Endothelial cell of umbilical vein (primary cell): ENCODE measurements at places on chromosomes 7 and 10.

GRCh38 chr10:75733135-75733890 is 301.9 kb downstream of the LRMDA start:
- no peak for DNase-seq

DNA sequence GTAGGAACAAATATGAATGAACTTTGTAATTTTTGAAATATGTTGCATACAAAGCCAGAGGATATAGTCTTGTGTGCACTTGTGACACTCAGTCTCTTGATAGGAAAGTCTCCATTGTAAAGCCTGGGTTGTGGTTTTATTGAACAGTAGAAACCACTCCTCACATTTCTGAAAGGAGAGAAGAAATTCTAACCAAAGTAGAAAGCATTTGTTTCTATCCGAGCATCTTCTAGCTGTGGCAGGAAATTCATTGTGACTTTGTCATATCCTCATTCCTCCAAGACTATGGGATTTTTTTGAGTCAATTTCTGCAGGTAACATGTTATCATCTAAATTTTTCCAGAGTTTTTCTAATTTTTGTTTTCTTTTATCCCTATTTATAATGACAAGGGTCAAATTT is 55.5 kb upstream of the NCF1 start:
- DNase-seq: peak; percentile 24

GRCh38 chr10:77591238-77591880 is 46.2 kb downstream of the KCNMA1 start:
- no peak for DNase-seq

DNA sequence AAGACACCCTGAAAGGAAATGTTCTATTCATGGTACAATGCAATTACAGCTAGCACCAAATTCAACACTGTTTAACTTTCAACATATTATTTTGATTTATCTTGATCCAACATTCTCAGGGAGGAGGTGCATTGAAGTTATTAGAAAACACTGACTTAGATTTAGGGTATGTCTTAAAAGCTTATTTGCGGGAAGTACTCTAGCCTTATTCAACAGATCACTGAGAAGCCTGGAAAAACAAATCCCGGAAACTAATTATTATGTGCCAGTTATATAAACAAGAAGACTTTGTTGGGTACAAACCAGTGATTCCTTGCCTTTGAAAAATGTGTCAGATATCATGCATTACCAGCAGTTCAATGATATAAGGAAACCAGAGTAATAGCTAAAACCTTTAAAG is 160.1 kb downstream of the CFTR start:
- DNase-seq: peak; percentile 69

DNA sequence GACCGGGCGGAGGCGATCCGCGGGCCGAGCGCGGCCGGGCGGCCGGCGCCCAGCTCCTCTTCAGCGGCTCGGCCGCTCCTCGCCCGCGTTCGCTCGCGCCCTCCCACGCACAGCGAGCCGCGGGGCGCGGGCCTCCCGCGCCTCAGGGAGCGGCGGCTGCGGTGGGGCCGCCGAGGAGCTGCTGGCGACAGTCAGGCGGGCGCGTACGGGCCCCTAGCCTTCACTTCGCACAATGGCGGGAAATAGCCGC is at the start of gene MCMBP:
Gene MCMBP (minus strand): TSS at position 234 of the 250 bp plus-strand sequence. CDS start 259 bp downstream, outside the sequence.
- no peak for DNase-seq

DNA sequence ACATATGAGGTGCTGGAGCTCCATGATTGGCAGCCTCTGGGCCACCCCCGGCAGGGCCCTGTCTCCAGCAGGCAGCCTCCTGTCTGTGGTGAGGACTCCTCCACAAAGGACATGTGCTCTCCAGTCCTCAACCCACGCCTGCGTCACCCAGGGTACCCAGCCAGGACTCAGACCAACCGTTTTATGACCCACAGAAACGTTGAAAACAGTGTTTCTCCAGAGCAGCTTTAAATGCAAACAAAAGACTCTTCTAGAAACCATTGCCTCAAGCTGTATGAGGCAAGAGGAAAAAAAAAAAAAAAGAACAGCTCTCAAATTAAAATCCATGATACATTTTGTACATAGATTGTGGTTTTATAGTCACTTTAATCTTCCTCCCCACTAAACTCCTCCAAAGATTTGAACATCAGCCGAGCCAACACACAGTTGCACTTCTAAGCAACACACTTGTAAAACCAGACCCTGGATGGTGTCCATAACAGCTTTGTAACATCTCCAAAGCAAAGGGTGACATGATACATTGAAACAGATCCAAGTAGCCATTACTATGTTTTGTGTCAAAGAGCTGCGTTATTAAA is 175.0 kb upstream of the LYZL2 start:
- no peak for DNase-seq

- peak; percentile 72 for DNase-seq
These were observed 127.3 kb upstream of the PCBD1 start for GRCh38 chr10:71015674-71016073.

DNA sequence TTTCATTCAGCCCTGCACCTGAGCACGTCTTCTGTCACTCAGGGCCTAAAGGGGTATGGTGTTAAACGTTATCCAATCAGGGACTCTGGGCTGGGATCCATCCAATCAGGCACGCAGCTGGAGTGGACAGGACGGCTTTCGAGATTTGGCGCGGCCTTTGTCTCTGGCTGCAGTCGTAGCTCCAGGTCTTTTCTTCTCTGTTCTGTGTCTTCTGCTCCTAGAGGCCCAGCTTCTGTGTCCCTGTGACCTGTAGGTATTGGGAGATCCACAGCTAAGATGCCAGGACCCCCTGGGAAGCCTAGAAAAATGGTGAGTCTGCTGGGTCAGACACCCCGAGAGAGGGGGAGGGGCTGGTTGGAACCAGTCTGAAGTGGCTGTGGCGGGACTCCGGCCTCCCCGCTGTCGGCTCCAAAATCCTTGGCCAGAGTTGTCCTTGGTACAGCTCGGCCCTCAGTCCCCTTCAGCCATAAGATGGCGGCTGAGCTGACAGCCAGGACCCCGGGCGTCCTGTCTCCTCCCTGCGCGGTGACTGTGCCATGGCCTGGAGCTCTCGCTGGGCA is 11.7 kb upstream of the ZNF680 start:
- DNase-seq: peak; percentile 8

DNA sequence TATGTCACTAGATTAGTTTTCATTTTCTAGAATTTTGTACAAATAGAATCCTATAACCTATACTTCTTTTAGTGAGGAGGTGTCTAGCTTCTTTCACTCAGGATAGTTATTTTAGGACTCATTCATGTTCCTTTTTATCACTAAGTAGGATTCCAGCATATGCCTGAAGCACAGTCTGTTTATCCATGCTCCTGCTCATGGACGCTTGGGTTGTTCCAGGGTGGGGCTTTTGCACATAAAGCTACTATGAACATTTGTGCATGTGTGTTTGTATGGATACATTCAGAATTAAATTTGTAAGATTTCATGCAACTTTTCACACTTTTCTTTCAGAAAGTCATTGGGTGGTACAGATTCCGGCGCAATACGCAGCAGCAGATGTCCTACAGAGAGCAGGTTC is 24.6 kb downstream of the ABRAXAS2 start:
- no peak for DNase-seq

DNA sequence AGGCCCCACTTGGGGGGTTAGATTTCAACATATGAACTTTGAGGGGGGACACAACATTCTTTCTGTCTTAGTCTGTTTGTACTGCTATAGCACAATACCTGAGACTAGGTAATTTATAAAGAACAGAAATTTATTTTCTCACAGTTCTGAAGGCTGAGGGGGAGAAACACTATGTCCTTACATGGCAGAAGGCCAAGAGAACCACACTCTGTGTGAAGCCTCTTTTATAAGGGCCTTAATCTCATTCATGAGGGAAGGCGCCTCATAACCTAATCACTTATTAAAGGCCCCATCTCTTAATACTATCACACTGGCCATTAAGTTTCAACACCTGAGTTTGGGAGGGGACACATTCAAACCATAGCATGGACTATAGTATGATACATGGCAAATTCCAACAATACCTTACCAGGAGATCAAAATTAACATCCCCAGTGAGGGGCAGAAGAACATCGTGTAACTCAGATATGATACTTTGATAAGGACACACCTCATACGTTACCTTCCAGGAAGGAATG is 9.3 kb upstream of the PDLIM1 start:
- DNase-seq: no peak

GRCh38 chr10:109982123-109982522 is 25.7 kb upstream of the ADD3 start:
- DNase-seq: no peak

DNA sequence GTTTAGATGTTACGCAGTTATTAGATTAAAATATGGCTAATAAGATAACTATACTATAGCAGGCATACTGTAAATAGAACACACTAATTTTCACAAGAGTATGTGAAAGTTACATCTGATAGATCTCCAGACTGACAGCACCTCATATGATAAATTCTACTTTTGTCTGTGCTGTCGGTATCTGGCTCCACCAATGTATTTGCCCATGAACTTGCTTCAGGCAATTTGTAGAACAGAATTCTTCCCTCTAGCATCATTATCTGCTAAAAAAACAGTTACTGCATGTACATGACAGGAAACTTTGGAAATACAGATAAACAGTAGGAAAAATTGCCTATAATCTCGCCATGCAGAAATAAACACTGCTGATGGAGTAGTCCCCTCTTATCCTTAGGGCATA is 137.7 kb downstream of the WNT2 start:
- DNase-seq: no peak

DNA sequence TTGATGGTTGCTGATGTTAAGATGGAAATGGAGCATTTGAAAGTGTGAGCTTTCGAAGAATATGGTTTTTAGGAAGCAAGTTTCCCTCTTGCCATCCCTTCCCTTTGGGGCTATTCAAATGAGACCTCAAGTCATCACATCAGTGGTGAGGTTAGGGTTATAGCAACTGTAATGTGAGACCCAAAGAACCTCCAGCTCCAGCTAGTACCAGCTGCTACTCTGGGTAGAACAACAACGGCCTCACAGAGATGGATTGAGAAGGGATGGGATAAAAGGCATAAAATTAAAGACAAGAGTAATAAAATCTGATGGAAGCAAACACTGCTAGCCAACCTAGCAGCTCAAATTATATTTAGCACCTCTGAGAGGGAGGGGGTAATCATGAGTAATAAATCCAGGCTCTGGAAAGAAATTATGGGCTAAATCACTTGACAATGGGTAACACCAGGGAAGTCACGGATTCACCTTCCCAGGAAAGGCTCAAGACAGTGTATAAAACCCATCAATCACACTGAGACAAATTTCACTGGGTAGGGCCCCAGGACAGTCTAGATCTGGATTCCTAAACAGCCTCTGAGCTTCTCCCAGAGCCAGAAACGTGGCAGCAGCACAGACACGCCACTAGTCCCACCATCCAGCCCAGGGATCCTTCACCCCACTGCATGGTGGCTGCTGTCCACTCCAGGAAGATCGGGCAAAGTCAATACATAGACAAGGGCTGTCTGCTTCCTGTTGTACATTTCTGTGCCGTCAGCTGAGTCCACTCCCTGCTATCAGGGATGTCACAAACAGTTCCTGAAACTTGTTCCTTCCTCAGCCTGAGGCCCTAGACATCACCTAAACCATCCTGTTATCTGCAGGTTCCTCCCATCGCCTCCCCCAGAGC is 151.1 kb downstream of the GFRA1 start:
- no peak for DNase-seq

GRCh38 chr7:38746438-38746837 is 115.3 kb upstream of the AMPH start:
- DNase-seq: no peak

DNA sequence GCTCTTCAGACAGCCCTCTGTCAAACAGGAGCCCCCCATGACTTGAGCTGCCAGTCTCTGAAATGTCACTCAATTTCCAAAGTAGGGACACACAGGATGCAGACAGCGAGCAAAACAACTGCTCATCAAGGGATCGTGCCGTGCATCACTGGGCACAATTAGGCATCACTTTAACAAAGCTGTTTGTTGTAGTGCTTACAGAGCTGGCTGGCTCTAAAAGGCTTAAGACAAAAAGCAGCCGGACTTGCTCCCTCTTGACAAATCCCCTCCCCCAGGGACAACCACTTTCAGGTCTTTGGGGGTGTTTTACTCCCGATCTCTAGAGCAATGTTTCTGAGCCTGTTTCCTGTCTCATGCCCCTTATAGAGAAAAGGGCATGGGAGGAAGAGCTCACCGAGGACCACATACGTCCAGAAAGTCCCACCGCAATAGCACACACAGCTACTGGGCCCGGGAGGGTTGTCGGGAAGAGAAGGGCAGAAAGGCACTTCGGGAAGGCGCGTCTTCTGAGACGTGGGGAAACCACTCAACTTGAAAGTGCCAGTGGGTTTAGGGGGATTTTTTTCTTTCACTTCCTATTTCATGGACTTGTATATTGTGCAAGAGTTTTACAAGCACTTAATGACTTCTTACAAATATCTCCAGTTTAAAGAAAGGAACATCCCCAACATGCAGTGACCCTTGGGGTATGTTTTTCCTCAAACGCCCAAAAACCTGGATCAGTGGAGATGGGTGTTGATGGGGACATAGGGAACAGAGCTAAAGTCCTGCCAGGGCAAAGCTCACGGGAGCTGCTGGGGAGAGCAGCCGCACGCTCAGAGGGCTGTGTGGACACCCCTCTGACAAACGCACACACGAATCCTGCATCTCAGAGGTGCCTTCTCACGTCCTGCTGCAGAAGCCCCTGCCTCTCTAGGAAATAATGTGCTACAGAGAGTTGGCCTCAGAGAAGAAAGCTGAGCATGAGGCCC is 27.1 kb downstream of the LRRC20 start:
- DNase-seq: no peak

- DNase-seq: no peak
These were observed 52.1 kb downstream of the SH2D4B start for GRCh38 chr10:80589726-80590373.

DNA sequence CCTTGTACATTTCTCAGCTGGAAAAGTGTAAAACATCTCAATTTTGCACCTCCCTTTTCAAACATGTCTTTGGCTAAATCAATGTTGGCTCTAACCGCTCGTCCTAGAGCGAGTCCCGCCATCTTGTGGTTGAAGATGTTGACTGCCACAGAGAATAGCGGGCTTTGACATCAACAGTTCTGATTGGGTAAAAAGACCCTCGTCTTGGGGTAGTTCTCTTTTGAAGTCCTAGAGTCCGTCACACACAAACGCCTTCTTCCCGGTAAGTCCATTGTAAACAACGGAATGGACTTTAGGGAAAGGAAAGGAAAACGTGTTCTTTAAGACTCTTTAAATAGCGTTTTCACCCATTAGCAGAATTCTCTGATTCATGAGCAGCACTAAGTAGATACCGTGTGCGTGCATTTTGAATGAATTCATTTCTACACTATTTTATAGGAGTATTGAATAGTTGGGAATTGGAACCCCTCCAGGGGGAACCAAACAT is 452 bp upstream of the RPP30 start:
- DNase-seq: peak; percentile 90
